Vagina (tissue), 2 donors: ENCODE measurements at places on chromosomes 11 and 22.
A peak's percentile ranks its signal among the peaks of the same experiment; 100 is the strongest.

DNA sequence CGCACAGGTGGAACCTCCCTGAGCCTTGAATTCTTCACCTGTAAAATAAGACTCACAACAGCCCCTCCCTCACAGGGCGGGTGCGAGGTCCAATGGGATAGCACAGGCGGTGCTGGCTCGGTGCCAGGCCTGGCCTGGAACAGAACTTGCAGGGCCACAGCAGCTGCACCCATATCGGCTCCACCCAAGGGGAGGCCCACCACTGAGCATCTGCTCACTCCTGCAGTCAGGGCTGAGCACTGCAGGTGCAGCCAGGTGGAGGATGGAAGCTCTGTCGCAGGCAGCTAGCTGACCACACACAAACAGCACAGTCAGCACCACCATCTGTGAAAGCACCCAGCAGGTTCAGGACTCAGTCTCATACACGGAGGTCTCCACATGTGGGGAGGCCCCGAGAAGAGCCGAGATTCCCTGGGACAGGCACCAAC lies 19.6 kb downstream of the VPS37C start:
- DNase-seq = no peak
- no peaks in the 10 kb centered on the region for H3K27me3 ChIP-seq
- peaks cover 30% of the 10 kb centered on the region for H3K4me1 ChIP-seq
- H3K36me3 ChIP-seq = no peaks in the 10 kb centered on the region
- no peak overlapping the region for H3K4me3 ChIP-seq

- no peak overlapping the region for H3K4me3 ChIP-seq
- H3K27ac ChIP-seq = no peak overlapping the region
- H3K27me3 ChIP-seq = no peaks in the 10 kb centered on the region
Observed at GRCh38 chr22:37121887-37122591, 12.5 kb upstream of the TMPRSS6 start.

- H3K4me1 ChIP-seq = peaks cover 14% of the 10 kb centered on the region
- H3K4me3 ChIP-seq = no peak overlapping the region
- peak overlapping the region; percentile 58 for H3K27ac ChIP-seq
Observed at GRCh38 chr11:19079643-19080440, 19.3 kb upstream of the MRGPRX2 start.

DNA sequence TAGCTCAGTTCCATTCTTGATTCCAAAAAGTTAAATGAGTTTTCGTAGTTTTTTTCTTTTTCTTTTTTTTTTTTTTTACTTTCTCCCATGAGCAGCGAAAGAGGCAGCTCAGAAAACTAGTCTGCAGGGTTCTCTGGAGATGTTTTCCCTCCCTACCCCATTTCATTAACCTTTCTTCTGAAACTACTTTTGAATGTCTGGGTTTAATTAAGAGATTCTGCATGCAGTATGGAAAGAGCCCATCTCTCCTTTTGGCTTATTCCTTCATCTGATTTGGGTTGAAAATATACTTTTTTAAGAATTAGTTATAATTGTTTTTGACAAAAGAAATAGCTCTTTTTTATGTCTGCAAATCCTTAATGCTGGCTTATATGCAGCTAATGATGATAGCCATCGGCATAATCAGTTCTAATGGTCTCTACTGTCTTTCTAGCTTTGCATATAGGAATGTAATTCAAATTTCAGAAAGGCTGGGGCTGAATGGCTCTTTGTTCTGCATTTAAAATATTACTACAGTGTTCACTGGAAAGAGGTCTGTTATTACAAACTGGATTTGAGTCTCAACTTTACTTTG lies 265.3 kb downstream of the FAT3 start:
- H3K4me1 ChIP-seq = no peaks in the 10 kb centered on the region
- no peak overlapping the region for H3K27ac ChIP-seq
- H3K36me3 ChIP-seq = no peaks in the 10 kb centered on the region
- no peak for DNase-seq

- peaks cover 11% of the 10 kb centered on the region for H3K4me1 ChIP-seq
- H3K4me3 ChIP-seq = peak overlapping the region; percentile 49
- no peak for DNase-seq
- no peaks in the 10 kb centered on the region for H3K36me3 ChIP-seq
Observed at GRCh38 chr11:6927030-6927617, 898 bp downstream of the ZNF215 start.

- no peaks in the 10 kb centered on the region for H3K36me3 ChIP-seq
- H3K27ac ChIP-seq = peak overlapping the region; percentile 32
- peaks cover 8% of the 10 kb centered on the region for H3K4me1 ChIP-seq
- peak overlapping the region; percentile 68 for H3K4me3 ChIP-seq
- H3K27me3 ChIP-seq = no peaks in the 10 kb centered on the region
Observed at GRCh38 chr11:108592591-108593213, 866 bp downstream of the EXPH5 start.

DNA sequence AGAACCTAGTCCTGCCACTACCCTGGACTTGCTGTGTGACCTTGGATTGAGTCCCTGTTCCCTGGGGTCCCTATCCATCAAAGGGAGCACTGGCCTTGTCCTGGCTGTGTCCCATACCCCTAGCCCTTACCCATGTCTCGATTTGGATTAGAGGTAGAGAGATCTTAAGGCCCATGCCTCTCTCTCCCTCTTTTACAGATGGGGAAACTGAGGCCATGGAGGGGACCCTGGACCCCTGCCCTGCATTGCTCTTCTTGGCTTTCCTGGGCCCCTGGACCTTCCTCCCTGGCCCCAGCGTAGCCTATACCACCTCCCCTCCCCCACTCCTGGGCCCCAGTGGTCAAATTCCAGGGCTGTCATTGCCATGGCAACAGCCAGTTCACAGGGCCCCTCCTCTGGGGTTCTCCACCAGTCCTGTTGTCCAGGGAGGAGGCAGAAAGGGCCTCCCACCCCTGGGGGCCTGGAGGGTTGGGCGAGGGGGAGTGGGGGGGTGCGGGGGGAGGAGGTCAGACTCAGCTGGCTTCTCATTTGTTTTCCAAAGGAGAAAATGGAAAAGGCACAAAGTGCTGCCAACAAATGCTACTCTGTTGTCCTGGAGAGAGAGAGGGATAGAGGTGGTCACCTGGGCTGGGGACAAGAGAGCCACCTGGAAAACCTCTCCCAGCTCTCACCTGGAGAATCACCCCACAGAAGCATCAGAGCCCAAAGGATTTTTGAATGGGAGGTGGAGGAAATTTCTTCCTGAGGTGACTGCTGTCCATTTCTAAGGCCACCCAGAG lies 23.3 kb downstream of the ARHGEF17 start:
- no peak overlapping the region for H3K4me3 ChIP-seq
- H3K27me3 ChIP-seq = no peaks in the 10 kb centered on the region
- peak overlapping the region; percentile 91 for H3K27ac ChIP-seq
- H3K4me1 ChIP-seq = peaks cover 88% of the 10 kb centered on the region

GRCh38 chr11:102464859-102465500 lies 12.4 kb upstream of the TMEM123 start:
- no peak overlapping the region for H3K27ac ChIP-seq
- no peak for DNase-seq
- no peak overlapping the region for H3K4me3 ChIP-seq
- no peaks in the 10 kb centered on the region for H3K27me3 ChIP-seq
- no peaks in the 10 kb centered on the region for H3K36me3 ChIP-seq
